ENCODE measurements at places on chromosomes 2 and 18.

DNA sequence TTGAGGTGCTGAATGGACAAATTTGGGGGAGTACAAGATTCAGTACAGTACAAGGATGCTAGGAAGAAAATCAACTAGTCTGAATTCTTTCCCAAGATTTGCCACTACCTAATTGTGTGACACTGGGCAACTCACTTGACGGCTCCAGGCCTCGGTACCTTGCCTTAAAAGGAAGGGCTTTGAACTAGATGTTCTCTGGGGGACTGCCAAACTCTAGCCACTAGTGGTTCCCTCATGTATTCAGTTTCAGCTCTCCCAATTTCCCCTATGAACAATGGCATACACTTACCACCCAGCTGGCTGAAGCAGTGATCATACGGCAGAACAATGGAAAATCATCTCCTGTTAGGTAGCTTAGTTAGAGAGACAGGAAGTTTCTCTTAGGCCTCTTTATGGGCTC lies 73.4 kb downstream of the VWC2L start:
- H3K4me1 ChIP-seq, result no peaks in the 10 kb centered on the region
- no peak overlapping the region for H3K27ac ChIP-seq
- H3K36me3 ChIP-seq, result no peaks in the 10 kb centered on the region
- no peaks in the 10 kb centered on the region for H3K27me3 ChIP-seq
- DNase-seq, result no peak

DNA sequence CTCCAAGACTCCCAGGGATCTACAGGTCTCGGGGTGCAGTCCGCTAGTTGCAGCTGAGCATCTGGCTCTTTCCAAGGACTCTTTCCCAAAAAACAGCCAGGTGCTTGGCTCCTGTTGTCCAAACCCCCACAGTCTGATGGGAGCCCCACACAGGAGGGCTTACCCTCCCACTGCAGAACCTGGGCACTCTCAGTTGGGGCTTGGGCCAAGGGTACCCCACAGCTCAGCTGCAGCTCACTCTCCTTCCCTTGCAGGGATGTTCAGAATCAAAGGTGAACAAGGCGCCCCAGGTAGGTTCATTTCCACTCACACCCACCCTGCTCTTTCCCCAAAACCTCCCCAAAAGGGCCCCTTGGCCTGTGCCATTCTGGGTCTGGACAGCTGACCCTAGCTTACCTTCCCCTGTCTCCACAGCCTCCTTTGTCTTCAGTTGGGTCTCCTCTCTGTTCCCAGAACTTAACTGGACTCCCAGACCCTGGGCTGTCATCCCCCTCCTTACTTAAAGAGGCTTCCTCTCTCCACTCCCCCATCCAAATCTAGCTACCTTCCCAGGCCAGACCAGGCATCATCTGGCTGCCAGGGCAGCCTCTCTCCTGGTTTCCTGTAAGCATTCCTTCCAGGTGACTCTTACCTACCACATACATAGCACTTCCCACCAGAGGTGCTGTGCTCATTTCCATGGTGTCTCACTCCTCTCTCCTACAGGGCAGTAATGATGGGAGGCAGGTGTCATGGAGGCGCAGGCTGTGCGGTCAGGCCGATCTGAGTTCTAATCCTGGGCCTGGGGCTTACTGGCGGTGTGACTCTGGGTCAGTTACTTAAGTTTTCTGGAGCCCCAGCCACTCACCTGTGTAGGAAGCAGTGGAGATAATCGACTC lies 29.5 kb downstream of the MARCO start:
- no peaks in the 10 kb centered on the region for H3K4me1 ChIP-seq
- no peak overlapping the region for H3K4me3 ChIP-seq
- H3K27ac ChIP-seq, result no peak overlapping the region
- H3K36me3 ChIP-seq, result no peaks in the 10 kb centered on the region
- H3K27me3 ChIP-seq, result no peaks in the 10 kb centered on the region

GRCh38 chr2:202278036-202278760 lies 12.6 kb downstream of the NOP58 start:
- H3K36me3 ChIP-seq, result peaks cover 44% of the 10 kb centered on the region
- H3K4me1 ChIP-seq, result no peaks in the 10 kb centered on the region
- H3K27me3 ChIP-seq, result no peaks in the 10 kb centered on the region
- H3K4me3 ChIP-seq, result no peak overlapping the region
- H3K27ac ChIP-seq, result no peak overlapping the region
- no peak for DNase-seq

GRCh38 chr2:218252509-218253231 lies 8.1 kb upstream of the GPBAR1 start:
- H3K4me3 ChIP-seq, result no peak overlapping the region
- DNase-seq, result no peak
- H3K27ac ChIP-seq, result no peak overlapping the region

GRCh38 chr2:27520316-27520715 lies 23.7 kb downstream of the GCKR start:
- no peak overlapping the region for H3K27ac ChIP-seq
- H3K27me3 ChIP-seq, result no peaks in the 10 kb centered on the region
- no peaks in the 10 kb centered on the region for H3K4me1 ChIP-seq
- no peak for DNase-seq
- no peak overlapping the region for H3K4me3 ChIP-seq

- no peak for DNase-seq
- no peak overlapping the region for H3K4me3 ChIP-seq
- H3K36me3 ChIP-seq, result peaks cover 3% of the 10 kb centered on the region
- no peaks in the 10 kb centered on the region for H3K27me3 ChIP-seq
- no peaks in the 10 kb centered on the region for H3K4me1 ChIP-seq
Observed at GRCh38 chr2:119565481-119565880, 21.2 kb downstream of the CFAP221 start.

DNA sequence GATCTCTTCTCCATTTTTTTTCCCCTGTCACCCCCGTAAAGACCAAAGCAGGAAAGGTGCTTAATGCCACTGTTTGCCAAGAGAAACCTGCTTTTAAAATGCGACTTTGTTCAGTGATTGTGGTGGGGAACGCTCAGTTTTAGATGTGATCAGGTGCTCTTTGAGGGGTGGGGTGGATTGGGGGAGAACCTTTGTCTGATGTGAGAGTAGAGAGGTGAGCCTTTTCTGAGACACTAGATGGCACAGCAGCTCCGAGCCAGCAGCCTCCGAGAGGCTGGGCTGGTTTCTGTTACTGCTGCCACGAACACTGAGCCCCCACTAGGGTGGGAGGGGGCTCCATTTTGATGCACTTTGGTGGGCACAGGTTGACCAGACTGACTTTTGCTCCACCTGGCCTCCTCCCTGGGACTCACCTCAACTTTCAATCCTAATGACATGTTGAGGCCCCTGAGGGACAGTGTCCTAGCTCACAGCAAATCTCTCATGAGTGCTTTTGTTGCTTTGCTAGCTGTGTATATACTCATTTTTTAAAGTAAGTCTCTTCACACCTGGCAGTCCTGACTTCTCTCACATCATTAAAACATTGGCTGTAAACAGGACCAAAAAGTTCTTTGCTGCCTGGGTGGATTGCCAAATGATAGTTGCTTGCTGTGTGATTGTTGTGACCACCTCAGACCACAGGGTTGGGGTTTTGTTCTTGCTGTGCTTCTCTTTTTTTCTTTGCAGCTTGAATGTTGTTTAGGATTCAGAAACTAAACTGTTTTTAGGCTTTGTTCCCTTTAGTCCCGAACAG lies 98.2 kb upstream of the MAP3K20 start:
- H3K27ac ChIP-seq, result no peak overlapping the region
- no peaks in the 10 kb centered on the region for H3K27me3 ChIP-seq
- DNase-seq, result peak; percentile 43
- H3K4me3 ChIP-seq, result no peak overlapping the region

DNA sequence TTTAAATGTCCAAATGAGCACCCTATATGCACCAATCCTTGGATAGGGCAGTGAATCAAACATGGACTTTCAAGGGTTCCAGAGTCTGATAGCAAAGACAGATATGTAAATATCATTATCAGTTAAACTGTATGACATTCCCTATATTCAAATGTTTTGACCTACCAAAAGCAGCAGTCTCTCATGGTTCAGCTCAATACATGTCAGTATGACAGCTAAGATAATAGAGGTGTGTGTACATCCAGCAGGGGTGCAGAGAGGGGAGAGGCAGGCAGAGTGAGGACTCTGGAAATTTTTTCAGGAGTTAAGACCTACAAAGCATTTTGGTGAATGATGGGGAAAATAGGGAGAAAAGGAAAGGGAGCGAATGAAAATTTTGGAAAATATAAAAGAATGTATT lies 106.3 kb downstream of the MYO3B start:
- DNase-seq, result no peak
- H3K27ac ChIP-seq, result no peak overlapping the region
- no peaks in the 10 kb centered on the region for H3K4me1 ChIP-seq
- peaks cover 3% of the 10 kb centered on the region for H3K36me3 ChIP-seq
- no peak overlapping the region for H3K4me3 ChIP-seq

DNA sequence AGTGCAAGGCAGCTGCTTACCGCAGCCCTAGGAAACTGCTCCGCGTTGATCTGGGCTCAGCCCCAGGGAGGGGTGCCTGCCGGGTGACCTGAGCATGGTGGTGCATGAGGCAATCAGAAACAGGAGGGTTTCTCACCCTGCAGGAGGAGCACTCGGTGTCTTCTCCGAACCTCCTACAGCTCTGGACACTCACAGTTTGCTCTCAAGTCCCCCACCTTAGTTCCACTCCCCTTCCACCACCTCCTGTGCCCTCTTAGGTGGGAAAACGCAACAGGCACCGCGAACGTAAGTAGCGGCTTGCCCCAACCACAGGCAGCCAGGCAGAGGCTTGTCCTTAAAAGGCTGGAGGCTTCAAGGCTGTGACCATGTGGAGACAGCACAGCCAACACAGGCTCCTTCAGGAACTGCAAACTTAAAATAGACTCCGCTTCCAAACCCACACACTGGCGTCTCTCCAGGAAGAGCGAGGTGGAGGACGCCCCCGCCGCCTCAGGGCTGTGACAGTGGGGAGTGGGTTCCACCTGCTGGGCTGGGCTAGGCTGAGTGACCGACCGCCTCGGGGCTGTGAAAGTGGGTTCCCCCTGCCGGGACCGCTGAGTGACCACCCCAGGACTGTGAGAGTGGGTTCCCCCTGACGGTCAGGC lies 71.6 kb downstream of the NDUFA10 start:
- H3K27ac ChIP-seq, result no peak overlapping the region
- no peak overlapping the region for H3K4me3 ChIP-seq
- no peak for DNase-seq
- H3K36me3 ChIP-seq, result peaks cover 10% of the 10 kb centered on the region
- H3K4me1 ChIP-seq, result no peaks in the 10 kb centered on the region

DNA sequence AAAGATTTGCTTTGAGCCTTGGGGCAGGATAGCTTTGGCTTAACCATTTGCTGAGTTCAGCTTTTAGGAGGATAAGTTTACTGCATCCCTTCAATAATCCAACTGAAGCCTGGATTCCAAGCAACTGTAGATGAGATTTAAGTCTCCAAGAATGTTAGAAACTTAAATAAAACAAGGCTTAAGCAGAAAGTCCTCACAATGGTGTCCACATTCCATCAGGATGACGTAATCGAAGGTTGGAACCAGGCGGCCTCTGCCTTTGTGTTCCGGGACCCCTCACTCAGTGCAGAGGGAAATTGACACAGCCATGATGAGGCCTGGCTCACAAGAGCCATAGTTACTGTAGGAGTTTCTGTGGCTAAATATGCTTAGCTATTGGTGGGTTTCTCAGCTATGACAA lies 260.4 kb downstream of the LPIN1 start:
- peak; percentile 52 for DNase-seq
- H3K27me3 ChIP-seq, result no peaks in the 10 kb centered on the region
- H3K4me3 ChIP-seq, result no peak overlapping the region
- no peak overlapping the region for H3K27ac ChIP-seq

DNA sequence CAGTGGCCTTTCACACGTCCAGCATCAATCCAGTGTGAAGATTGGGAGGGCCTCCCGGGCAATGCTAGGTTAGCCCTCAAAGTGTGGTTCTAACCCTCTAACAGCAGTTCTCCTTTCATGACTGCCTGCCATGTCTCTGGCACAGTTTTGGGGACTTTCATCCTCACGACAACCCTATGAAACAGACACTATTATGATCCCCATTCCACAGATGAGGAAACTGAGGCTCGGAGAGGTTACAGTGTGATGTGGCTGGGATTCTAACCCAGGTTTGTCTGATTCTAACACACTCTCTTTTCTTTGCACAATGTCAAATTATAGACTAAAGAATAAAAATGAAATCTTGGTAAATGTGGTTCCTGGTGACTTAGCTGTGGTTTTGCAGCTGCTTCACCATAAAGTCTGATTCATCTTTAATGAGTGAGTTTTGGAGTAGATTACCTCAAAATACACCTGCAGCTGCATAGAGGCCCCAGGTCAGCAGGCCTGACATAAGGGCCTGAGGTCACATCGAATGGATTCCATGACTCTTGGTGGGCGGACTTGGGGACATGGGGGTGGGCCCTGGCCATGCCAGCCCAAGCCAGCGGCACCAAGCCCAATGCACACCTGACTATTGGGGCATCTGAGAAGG lies 214.4 kb downstream of the GLI2 start:
- H3K36me3 ChIP-seq, result peaks cover 5% of the 10 kb centered on the region
- no peaks in the 10 kb centered on the region for H3K4me1 ChIP-seq
- no peak overlapping the region for H3K27ac ChIP-seq
- DNase-seq, result no peak

DNA sequence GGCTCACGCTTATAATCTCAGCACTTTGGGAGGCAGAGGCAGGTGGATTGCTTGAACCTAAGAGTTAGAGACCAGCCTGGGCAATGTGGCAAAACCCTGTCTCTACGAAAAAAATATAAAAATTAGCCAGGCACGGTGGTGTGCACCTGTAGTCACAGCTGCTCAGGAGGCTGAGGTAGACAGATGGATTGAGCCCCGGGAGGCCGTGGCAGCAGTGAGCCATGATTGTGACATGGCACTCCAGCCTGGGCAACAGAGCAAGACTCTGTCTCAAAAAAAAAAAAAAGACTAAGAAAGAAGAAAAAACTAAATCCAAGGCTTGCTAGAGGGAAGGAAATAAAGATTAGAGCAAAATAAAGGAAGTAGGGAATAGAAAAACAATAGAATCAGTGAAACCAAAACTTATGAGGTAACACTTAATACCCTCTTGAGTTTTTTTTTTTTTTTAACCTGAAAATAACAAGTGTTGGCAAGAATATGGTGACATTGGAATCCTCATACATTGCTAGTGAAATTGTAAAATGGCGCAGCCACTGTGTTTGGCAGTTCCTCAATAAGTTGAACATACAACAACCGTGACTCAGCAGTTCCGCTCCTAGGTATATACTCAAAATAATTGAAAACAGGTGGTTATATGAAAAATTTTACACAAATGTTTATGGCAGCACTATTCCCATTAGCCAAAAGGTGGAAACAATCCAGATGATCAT lies 85.2 kb downstream of the EML4 start:
- DNase-seq, result no peak
- no peak overlapping the region for H3K27ac ChIP-seq
- H3K4me3 ChIP-seq, result no peak overlapping the region
- H3K36me3 ChIP-seq, result peaks cover 25% of the 10 kb centered on the region

GRCh38 chr2:33411765-33412164 lies 64.7 kb upstream of the RASGRP3 start:
- no peak overlapping the region for H3K4me3 ChIP-seq
- H3K27me3 ChIP-seq, result no peaks in the 10 kb centered on the region
- no peak overlapping the region for H3K27ac ChIP-seq
- peaks cover 15% of the 10 kb centered on the region for H3K36me3 ChIP-seq
- no peaks in the 10 kb centered on the region for H3K4me1 ChIP-seq
- no peak for DNase-seq

Measured in H9 (cell line).